ENCODE measurements at places on chromosomes 2 and 18.

DNA sequence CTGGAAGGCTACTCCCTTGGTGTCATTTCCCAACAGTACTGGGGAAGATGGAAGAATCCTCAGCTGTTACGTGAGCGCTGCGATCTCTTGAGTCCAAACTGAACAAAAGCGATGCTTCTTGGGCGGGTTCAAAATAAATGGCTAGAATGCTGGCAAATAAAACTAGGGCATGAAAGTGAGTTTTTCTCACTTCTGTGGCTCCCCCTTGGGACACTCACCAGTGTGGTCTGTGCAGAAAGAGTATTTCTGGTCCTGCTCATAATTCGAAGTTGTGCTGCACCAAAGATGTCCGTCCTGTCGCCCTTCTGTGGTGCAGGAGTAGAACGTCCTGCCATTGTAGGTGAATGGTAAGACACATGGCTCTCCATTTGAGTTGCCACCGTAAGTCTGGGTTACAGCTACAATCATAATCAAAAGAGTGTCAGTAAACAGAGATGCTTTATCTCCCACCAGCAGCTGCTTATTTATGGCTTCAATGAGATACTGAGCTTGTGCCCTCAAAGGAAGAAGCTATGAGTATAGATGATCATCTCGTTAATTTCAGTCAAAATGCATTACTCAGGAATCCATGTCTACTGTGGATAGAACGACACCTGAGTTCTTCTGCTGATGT lies 11.8 kb downstream of the FN1 start:
- DNase-seq: no peak

DNA sequence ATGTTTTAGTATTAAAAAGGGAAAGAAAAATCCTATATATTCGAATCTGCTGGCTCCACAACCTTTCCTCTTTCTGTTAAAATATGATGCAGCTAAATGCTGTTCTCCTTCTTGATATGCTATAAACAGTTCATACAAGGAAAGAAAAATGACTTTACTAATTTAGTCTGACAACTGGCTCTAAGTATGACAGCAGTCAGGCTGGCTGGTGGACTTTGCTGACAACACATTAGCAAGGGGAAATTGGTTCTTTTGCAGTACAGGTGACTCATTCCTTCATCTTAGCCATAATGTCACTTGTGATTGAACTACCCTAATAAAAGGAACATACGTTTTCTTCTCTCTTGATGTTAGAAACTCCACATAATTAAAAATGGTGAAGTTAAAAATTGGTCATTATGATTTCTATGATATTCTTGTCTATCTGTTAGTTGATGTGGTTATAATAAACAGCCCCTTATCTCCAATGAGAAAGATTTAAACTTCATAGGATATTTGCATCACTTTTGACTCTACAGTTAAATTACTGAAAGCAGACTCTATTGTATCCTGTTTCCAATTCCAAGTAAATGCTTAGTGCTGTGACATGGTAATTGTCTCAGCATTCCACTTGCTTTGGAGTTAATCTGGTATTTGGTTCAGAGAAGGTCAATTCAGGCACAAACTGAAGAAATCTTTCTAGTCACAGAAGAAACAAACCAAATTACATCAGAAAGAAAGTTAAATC lies 315.3 kb upstream of the GULP1 start:
- DNase-seq: no peak

DNA sequence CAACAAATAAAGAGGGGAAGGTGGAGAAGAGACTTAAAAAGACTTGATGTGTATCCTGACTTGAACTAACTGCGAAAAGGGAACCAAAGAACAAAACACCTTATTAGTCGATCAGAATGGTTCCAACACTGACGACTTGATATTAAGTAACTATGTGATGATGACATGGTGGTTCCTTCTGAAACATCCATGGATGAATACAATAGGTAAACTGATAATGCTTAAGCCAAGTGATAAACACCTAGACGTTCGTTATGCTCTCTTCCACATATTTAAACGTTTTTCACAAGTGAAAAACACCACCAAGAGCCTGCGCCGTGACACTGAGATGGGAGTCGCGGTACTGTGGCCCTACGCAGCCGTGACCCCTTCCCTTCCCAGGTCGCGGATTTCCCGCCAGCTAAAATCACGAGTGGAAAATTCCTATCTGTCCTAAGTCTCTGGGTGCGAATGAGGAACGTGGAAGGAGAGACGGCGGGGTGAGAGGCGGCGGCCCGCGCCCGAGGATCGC lies 797 bp downstream of the TTC32 start:
- DNase-seq: no peak

DNA sequence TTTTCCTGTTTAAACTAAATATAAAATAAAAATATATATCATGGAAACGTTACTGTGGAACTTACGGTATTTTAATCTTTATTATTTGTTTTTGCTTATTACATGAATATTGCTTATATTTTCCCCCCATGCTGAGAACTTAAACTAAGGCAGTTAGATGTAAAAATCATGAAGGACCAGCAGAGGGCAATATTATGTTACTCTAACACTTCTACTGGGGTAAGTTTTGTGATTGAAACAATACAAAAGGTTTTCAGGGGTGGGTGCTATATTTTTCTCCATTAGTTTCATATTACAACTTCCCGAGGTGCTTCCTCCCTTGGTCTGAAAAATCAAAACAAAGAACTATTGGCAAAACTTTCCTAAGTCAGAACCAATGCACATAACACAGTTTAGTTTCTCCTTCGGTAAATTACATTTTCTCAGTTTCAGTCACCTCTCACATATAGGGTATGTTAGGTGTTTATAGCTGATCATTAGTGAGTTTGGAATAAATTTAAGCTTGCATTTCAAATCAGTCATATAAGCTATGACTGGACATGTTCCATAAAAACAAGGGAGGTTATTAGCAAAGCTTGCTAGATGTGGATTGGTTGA lies 54.8 kb downstream of the ZNF407 start:
- no peak for DNase-seq

- DNase-seq: no peak
These were observed 268.9 kb upstream of the TANK start for GRCh38 chr2:160891353-160891740.

DNA sequence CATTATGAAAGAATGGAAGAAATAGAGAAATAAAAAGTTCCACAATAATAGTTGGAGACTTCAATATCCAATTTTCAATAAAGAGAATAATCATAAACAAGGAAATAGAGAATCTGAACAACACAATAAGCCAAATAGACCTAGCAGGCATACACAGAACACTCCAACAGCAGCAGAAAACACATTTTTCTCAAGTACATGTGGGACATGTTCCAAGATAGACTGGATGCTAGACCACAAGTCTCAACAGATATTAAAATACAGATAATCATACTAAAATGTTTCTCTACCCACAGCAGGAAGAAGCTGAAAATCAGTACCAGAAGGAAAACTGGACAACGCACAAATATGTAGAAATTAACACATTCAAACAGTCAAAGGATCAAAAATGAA lies 113.9 kb downstream of the USP34 start:
- no peak for DNase-seq

DNA sequence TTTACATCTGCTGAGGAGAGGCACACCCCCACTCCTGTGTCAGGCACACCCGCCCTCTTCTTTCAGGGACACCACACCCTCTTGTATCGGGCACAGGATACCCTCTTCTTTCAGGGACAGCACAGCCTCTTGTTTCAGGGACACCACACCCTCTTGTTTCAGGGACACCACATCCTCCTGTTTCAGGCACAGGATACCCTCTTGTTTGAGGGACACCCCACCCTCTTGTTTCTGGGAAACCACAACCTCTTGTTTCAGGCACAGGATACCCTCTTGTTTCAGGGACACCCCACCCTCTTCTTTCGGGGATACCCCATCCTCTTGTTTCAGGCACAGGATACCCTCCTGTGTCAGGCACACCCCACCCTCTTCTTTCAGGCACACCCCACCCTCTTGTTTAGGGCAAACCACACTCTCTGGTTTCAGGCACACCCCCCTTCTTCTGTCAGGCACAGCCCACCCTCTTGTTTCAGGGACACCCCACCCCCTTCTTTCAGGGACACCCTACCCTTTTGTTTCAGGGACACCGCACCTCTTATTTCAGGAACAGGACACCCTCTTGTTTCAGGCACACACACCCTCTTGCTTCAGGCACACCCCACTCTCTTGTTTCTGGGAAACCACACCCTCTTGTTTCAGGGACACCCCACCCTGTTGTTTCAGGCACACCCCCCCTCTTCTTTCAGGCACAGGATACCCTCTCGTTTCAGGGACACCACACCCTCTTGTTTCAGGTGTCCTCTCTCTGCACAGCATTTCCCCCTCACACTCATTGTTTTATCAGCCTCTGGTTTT lies 96.2 kb downstream of the TPO start:
- DNase-seq: no peak

- no peak for DNase-seq
These were observed 51.1 kb downstream of the TGOLN2 start for GRCh38 chr2:85276571-85277118.

DNA sequence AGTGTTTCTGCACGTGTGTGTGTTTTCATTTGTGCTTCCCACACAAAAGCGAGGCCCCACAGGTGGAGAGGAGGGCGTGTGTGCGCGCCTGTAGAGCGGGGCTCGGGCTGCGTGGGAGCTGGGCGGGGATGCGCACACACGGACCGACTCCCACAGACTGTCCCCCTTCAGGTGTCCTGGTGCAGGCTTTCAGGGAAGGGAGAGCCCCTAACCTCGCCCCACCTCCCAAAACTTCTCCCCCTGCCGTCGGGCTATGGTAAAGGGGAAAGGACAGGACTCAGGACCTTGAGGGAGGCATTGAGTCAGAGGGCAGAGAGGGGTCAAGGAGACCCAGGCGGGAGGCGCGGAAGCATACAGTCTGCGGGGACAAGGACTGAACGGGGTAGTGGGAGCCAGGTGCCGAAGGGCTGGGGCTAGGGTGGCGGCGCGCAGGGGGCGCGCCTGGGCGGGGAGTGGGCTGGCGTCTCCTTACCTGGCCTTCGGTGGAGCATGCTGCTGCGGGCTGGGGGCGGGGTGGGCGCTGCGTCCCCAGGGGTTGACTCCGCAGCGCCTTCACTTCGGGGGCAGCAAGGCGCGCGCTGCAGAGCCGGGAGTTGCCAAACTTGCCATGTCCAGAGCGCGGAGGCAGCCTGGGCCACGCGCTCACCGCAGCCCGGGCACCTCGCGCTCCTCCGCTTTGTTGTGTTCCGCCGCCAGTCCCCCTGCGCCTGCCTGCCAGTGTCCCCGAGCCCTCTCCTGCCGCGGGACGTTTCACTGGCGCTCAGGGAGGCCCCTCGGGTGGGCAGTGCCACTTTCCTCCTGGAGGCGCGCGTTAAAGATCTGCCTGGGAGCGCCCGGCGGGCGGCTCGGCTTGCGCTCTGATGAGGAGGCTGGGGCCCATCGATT lies 302.0 kb downstream of the NCKAP5 start:
- DNase-seq: no peak
